Chondrocyte (in vitro differentiated cells): ENCODE measurements at places on chromosomes 1 and 21.

- DNase-seq = peak; percentile 29
Measured at GRCh38 chr1:201140235-201140940, 13.4 kb upstream of the ASCL5 start.

GRCh38 chr1:7235871-7236517 lies 450.7 kb downstream of the CAMTA1 start:
- DNase-seq = no peak

GRCh38 chr1:183032122-183032921 lies 9.1 kb downstream of the LAMC1 start:
- DNase-seq = no peak

DNA sequence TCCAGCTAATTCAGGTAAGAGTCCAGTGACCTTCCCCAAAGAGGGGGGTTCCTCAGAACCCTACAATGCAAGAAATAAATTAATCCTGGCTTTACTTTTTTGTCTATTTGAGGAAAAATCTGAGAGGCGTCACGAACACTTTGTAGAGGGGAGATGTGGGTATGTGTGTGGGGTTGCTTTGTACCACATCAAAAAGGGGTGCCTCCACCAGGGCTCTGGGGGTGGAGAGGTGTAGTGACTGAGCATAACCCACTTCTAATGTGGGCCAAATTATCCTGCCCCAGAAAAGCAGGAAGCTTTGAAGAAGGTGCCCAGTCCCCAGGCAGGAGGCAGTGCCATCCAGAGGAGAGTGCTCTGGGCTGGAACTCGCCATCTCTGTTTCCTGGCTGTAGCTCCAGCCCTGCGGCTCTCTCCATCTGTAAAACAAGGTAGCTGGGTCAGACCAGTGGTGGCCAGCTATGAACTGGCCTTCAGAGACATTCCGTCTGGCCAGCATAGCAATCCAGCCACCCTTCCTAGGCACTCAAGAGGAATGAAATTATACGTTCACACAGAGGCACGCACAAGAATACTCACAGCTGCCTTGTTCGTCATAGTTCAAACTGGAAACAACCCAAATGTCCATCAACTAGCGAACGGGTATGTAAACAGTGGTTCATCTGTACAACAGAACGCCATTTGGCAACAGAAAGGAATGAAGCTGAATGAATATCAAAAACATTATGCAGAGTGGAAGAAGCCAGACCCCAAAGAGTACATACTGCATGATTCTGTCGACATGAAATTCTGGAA lies 45.4 kb upstream of the TNFRSF1B start:
- DNase-seq = no peak

- no peak for DNase-seq
Measured at GRCh38 chr1:114462341-114462740, 48.7 kb downstream of the TRIM33 start.
